Kasumi-1 (cell line): ENCODE measurements at places on chromosomes 4 and X.

- DNase-seq: peak; percentile 41
Observed at GRCh38 chr4:182809417-182810102, 107.6 kb downstream of the DCTD start.

DNA sequence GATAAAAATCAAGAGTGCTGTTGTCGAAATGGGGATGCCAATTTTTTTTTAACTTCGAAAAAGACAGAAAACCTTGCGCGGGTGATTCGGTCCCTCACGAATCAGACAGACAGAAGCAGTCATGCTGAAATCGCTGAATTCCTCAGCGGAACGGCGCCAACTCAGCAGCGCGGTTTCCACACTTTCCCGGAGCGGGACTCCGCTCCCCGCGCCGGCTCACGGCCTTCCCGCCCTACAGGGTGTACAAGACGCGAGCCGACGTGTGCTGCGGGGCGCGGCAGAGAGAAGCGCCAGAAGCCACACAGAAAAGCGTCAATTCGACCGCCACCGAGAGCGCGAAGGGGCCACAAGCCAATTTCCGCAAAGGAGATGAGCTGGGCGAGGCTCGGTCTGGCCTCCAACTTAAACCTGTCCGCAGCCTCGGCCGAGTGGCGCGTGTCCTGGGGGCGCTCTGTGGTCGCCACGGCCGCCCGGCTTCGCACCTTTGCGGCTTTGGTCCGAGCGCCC, 1.3 kb downstream of the NEXMIF start:
- no peak for DNase-seq

DNA sequence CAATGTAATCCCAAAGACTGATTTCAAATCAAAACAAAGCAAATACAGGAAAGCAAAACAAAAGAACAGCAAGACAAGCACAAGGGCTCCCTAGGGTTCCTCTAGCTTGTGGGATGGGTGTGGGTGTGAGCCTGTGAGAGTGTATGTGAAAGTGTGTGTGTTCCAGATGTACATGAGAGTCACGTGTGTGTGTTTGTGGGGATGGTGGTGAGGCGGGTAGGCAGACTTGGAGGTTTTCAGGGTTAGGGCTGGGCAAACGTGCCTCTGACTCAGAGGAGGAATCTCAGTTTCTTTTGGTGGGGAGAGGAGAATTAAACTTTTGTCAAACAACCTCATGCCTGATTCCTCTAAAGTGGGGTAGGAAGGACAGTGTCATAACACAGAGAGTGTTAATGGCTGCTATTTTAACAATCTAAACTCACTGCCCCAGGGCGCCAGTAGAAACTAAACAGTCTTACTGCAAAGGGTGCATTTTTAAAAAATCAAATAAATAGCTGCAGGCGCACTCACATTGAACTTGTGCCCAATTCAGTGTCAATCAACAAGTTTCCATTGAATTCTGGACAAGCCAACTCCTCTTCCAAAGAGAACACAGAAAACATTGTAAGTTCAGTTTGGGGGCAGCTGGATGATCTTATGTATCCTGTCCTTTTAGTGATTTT, 51.8 kb downstream of the CHRDL1 start:
- DNase-seq: no peak

DNA sequence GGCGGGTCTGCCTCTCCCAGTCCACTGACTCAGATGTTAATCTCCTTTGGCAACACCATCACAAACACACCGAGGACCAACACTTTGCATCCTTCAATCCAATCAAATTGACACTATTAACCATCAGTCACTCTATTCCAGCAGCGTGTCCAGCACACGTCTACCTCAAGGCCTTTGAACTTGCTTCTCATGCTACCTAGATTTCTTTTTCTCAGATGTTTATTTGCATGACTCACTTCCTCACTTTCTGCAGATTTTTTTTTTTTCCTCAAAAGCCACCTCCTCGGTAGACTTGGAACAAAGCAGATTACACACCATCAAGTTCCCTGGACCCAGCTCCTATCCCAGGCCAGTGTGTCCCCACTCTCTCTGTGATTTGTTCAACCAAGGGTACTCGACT, 49.5 kb downstream of the SUPT20HL2 start:
- DNase-seq: no peak

- no peak for DNase-seq
Observed at GRCh38 chr4:136562834-136563233, 969.5 kb downstream of the PCDH18 start.

DNA sequence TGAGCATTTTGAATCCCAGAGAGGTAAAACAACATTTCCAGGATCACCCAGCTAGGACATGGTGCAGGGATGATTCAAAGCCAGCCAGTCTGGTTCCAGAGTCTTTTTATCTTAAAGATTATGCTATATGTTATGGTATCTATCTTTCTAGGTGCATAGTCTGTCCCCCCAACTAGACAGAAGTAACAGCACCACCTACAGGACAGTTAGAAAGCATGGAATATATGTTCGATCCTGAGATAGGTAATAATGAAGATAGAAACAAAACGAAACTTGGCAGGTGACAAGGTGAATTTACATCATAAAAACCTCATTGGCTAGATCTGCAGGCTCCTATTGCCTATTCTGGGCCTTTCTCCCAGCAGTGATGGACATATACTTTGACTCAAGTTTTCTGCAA, 723.2 kb downstream of the SMARCA1 start:
- DNase-seq: no peak

- peak; percentile 61 for DNase-seq
Observed at GRCh38 chrX:125205133-125205917, 114.3 kb upstream of the TEX13C start.

DNA sequence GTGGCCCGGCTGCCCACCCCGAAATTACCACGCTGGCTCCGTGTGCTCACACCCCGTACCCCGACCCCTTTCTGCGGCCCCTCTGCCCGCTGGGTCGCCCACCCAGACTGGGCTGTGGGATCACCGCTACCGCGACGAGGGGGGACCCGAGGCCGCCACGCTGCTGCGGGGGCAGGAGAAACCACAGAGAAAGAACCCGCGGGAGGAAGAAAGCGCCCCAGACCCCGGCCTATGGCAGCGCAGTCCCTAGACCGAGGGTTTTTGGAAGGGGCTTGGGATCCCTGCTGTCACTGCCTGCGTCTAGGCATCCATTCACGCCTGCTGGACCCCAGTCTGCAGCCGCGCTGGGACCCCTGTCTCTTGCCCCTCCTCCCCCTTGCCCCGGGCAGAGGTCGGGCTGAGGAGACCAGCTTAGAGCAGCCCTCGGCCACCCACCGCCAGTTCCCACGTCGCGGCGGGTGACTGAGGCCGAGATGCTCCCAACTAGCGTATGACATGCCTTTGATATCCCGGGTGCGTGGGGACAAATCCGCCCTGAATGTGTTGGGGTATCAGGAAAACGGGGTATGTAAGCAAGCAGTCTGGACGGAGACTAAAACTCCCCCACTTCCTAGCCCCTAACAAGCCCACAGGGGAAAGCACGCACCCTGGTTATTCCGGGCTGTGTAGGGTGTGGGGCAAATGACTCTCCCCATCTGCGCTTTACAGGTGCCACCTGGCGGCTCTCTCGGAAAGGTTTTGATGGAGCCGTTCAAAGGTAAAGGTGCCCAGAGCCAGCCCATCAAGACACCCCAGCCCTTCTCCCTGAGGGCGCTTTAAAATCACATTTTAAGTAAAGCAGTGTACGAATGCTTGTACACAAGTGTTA, 862 bp upstream of the INPP4B start:
- no peak for DNase-seq

- peak; percentile 70 for DNase-seq
Observed at GRCh38 chr4:139655116-139655515, 10.5 kb upstream of the MGST2 start.

DNA sequence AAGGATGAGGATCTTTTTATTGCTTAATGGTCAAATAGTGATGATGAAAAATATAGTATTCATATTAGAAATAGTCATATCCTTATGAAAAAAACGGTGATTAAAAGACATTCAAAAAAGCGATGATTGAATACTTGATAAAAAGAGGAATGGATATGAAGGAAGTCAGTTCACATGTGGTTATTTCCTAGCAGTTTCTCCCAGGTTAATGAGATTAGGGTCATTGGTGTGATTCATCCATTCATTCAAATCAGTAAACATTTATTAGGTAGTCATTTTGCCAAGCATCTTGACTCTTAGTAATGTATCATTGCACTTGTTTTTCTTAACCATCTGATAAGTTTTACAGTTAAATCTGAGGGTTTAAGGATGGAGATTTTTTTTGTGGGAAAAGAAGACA, 294.1 kb downstream of the ARHGAP24 start:
- no peak for DNase-seq

GRCh38 chrX:20517565-20517964, 250.9 kb upstream of the RPS6KA3 start:
- DNase-seq: no peak

- DNase-seq: no peak
Observed at GRCh38 chrX:108097380-108097779, 5.8 kb downstream of the ATG4A start.

DNA sequence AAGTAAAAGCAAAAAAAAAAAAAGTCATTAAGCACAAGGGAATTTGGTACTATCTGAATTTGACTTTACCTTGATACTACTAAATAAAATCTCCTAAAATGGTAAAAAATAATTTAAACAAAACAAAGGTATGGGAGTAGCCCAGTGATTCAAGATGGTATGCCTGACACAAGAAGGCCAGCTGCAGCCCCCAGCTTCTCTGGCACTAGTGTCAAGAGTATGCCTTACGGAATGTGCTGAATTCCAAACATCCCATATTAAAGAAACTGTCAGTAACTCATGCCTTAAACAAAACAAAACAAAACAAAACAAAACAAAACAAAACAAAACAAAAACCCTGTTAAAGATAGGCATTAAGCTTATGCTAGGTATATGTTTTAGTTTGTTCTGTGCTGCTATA, 80.8 kb downstream of the RASL11B start:
- DNase-seq: no peak
